ENCODE measurements at places on chromosomes 7 and 10. TPM values are rescaled to one million over a fixed set of nuclear protein-coding genes. Genes with fewer than 3 reads are reported as not detected.

- DNase-seq = no peak
Observed at GRCh38 chr7:99137411-99138180, 6.3 kb downstream of the SMURF1 start.

- DNase-seq = no peak
Observed at GRCh38 chr7:159218607-159219006, 73.9 kb upstream of the VIPR2 start.

- no peak for DNase-seq
Observed at GRCh38 chr7:84532196-84532595, 337.6 kb upstream of the SEMA3A start.

- DNase-seq = no peak
Observed at GRCh38 chr7:93973134-93973533, 31.0 kb downstream of the BET1 start.

DNA sequence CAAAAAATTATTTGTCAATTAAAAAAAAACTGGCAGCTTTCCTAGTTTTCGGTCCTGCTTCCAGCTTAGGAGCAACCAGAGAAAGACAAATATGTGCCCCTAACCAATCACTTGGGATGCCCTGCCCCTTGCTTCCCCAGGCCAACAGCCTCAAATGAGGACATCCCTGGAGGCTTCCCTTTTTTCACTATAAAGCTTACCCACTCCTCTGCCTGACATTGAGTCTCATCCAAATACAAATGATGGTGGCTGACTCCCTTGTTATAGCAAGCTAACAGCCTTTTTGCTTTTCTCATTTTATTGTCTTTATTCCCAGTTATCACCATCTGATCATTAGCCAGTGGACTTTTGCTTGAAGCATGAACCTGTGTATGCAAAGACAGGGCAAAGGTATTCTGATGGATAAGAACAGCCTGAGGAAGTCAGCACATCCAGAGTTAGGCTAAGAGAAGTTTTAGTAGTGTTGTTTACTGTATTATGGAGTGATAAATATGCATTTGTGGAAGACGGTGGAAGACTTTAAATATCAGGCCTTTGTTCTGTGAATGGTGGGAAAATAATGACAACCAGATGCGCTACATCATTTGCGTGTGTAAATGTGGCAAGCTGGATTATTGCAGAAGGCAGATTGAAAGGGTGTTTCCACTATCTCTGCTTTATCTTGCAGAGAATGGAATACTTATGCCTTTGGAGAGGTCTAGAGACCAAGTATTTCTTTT, 1.7 kb upstream of the CCM2 start:
- DNase-seq = no peak

CYP2C18 gene
- not detected for total RNA-seq

SPDYE2B gene
- not detected for total RNA-seq

Measured in dermis microvascular lymphatic vessel endothelial cell (primary cell).